Right hindlimb (tissue), 1 donor: ENCODE measurements at places on chromosomes 2 and 18.

- no peak for DNase-seq
These were observed 35.0 kb upstream of the SOX11 start for GRCh38 chr2:5657231-5657630.

GRCh38 chr2:108364676-108365297 lies 13.0 kb upstream of the SULT1C4 start:
- no peak for DNase-seq

- DNase-seq: no peak
These were observed 4.6 kb upstream of the MLPH start for GRCh38 chr2:237482485-237482884.

DNA sequence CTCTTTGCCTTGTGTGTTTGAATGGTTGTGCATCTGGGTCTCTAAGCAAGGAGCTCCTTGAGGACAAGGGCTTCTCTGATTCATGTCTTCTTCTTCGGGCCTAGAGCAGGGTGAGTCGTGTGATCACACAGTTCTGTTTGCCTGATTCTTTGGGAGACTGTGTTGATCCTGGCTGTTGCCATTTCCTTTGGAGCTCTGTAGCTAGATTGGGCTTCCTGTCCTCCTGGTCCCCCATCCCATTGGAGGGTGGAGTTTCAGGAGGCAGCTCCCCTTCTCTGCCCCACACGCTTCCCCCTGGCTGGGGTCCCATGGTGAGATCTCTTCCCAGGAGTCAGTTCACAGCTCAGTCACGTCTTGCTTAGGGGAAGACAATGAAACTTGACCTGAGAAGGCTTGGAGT lies 92.8 kb downstream of the TRIB2 start:
- no peak for DNase-seq

GRCh38 chr18:23832911-23833310 lies 143.7 kb downstream of the LAMA3 start:
- no peak for DNase-seq

DNA sequence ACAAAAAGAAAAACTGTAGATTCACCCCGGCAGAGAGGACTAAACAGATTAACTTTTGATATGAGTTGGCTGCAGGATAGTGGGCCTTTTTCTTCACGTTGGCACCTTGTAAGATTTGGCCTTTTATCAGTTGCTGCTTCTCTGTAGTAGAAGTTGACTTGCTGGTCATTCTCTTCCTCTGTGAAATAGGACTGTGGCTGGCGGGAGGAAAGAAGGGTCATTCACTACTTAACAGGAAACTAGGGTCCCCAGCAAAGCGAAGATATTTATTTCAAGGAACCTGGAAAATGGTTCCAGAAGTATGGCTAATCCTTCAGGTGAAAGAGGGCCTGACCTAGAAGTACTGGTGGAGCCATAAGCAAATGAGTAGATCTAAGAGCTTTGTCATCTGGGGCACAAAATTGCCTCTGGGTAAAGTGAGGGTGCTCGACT lies 383 bp upstream of the ATP5MC3 start:
- no peak for DNase-seq

DNA sequence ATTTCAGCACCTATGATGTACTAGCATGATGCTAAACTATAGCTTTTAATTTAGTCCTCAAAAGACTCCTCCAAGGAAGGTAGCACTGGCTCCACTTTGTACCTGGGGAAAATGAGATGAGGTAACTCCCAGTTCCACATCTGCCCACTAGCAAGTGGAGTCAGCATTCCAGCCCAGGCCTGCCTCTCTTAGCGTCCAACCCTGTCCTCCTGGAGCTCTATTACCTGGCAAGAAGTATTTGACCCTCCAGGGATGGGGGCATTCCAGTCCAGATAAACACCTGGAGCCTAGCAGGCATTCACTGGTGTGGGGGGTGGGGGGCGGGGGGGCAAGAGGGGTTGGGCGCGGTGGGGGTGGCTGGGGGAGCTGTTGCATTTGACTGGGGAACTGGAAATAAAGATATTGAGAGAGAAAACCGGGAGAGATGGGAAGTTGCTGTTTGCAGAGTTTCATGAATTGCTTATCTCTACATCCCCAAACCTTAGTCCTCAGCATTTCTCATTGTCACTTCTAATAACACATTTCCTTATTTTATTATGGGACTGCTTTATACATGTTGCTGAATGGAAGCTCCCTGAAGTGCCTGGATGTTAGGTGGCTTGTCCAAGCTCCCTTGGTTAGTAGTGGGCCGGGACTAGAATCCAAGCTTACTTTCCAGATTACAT lies 22.0 kb upstream of the FZD5 start:
- DNase-seq: no peak

GRCh38 chr2:72211350-72211749 lies 63.7 kb upstream of the CYP26B1 start:
- DNase-seq: no peak

- DNase-seq: peak; percentile 46
These were observed 130.1 kb downstream of the NFATC1 start for GRCh38 chr18:79525556-79526467.

DNA sequence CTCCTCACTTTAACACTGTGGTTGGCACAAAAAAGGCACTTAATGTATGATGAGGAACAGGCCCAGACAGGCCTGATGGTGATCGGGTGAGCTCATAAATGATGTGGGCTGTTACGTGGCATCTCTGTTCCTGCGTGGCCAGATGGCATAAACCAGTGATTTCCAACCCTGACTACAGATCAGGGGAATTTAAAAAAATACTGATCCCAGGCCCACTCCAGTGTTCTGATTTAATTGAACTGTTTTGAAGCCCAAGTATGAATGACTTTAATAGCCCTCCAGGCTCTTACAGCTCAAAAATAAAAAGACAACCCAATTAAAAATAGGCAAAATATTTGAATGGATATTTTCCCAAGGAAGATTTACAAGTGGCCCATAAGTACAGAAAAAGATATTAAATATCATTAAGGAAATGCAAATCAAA lies 48.2 kb downstream of the LIPG start:
- DNase-seq: no peak

DNA sequence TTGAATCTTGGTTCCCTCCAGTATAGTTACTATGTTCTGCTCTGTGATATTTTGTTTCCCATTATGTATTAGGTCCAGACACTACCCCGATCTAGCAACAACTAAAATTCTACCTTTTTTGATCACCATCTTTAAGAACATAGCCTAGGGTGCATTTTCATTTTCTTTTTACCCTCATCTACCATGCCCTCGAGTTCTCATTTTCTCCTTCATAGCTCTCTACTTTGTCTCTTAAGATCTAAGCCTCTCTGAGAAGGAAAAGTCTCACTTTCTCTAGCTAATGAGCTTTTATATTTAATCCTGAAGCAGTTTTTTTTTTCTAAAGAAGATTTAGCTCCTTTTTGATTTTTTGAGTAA lies 1089.4 kb upstream of the SLC39A10 start:
- no peak for DNase-seq
